ENCODE measurements at places on chromosomes 4 and X. TPM values are rescaled to one million over a fixed set of nuclear protein-coding genes. Genes with fewer than 3 reads are reported as not detected.
A peak's percentile ranks its signal among the peaks of the same experiment; 100 is the strongest.

DNA sequence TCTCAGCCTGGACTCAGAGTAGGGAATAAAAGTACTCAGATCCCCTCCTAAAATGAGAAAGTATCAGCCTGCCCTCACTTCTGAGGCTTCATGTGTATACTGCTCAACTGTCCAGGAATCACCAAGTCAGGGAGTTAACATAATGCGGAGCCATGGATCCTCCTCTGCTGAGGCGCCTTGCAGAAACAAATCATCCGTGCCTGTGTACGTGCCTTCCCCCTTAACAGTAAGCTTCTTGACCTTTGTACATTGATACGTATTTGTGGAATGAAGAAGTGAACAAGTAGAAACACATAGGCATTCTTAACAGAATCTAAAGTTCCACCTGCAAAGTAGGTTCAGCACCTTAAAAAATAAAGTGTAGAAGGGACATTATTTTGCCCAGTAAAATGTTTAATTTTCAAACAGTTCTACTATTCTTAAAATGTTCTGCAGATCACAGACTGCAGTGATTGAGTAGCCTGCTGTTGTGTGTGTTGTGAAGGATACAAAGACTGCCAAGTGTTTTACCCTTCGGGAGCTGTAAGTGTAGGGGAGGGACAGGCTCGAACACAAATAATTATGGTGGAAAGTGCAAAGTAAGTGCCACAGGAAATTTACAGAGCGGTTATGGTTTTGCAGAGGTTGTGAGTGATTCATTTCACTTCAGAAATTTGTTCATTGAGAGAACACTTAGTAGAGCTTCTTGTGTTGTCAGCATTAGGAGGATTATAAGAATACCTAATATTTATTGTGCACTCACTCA, 61.9 kb downstream of the ARHGAP10 start:
- no peak for DNase-seq

DNA sequence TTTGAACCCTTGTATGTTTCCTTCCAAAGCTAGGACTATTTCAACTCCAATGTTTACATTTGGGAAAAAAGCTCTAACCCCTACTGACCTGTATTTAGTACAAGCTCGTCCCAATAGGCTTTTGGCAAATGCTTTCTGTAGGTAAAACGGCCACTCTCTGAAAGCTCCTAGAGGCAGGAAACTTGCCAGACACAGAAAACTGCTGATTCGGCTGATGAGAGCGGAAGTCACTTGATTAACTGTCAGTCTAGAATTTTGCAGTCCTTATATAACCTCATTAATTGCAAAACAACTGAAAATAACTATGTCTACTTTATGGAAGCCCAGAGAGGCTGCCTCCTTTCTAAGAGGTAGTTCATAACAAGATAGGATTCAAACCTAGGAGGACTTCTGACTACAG, 108.1 kb downstream of the TSPAN7 start:
- DNase-seq: peak; percentile 18

SCD5 gene
- total RNA-seq: 23.6 TPM

DNA sequence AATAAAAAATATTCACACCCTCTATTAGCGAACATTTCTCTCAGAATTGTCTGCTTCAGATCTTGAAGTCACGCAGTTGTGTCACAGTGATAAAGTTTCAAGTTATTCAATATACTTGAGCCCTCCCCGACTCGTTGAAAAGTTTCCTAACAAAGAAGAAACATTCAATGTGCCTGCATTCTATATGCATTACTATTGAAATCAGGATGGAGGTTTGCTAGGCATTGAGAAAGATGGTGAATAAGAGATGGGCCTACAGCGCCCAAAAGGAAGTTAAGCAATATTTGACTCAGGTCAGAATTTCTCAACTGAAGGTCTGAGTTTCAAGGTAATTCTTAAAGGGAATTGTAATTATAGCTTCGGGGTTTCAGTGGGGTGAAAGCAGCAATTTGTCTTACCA, 6.1 kb downstream of the TCEANC start:
- no peak for DNase-seq

DNA sequence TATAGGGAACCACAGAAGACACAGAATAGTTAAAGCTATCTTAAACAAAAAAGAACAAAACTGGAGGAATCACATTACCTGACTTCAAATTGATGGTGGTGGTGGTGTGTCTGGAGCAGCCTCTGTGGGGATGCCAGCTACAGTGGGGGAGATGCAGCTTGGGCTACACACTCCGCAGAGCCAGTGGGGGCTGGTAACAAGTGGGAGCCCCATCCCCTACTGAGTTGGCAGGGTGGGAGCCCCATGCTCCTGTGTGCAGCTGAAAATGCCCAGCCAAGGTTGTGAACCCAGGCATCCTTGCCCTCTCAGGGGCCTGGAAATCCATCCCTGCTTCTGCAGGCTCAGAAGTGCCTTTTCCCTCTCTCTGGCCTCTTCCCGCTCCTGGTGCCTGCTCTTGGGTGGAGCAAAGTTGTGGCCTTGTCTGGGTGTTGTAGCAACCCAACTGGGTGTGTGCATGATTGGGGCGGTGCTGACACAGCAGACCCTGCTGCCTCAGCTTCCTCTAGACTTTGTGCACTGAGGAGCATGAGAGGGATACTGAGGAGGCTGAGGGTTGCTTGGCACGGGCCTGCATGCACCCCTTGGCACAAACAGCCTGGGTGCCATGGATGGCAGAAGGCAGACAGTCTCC, 38.9 kb downstream of the SH3BGRL start:
- DNase-seq: no peak

ARFIP1 gene
- 23.9 TPM for total RNA-seq

DNA sequence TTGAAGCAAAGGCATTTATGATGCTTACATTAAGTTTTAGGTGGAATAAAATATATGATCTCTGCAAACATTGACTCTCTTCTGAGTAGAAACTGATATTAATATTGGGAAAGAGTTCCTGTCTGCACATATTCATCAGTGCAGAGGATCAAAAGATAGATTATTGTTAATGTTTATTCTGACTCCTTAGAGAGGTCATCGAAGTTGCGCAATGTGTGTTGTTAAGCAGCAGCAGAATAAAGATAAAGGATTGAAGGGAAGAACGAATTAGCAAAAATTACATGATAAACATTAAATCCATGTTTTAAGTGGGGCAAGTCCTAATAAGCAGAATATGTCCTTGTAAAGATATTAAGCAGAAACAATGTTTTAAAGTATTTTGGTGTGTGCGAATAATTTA, 72.6 kb upstream of the MBNL3 start:
- no peak for DNase-seq

GRCh38 chr4:25817059-25817681, 45.6 kb downstream of the SEL1L3 start:
- no peak for DNase-seq

- peak; percentile 3 for DNase-seq
These were observed at the start of gene ADGRG2 for GRCh38 chrX:19121898-19122640. ADGRG2 (minus strand) TSS chrX:19122468; CDS start chrX:19068834, 53,634 bp downstream.

STEEP1 gene
- total RNA-seq: 34.4 TPM

DNA sequence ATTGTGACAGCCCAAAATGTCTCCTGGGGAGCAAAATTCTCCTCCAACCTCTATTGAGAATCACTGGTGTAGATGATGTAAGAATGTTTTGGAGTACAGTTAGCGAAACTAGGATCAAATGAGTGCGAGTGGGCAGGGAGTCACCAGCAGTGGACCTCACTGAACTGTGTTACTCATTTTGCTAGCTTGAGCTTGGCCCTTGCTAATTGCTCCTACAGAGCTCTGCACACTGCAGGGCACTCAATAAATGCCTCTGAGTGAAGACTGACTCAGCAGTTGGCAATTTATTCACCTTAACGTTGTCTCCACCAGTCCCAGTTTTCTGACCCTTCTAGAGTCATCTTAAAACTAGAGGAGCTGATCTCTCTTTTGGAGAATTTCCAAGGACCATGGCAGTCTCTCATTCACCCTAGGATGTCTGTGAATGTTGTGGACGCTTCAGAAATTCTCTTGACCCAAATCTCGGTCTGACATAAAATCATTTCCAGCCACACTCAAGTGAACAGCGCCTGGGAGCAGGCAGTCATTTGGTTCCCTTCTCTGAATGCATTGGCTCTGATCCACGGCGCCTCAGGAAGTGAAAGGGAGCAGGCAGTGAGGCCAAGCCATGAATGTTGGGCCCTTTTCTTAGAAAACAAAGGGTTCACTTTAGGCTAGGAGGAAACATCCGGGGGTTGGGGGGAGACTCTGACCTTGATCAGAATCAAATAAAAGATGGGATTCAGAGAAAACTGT, 148.1 kb downstream of the NWD2 start:
- peak; percentile 7 for DNase-seq

CXCL8 gene
- 35.7 TPM for total RNA-seq

ADH6 gene
- not detected for total RNA-seq

- no peak for DNase-seq
These were observed 41.8 kb upstream of the RLIM start for GRCh38 chrX:74656079-74656745.

DNA sequence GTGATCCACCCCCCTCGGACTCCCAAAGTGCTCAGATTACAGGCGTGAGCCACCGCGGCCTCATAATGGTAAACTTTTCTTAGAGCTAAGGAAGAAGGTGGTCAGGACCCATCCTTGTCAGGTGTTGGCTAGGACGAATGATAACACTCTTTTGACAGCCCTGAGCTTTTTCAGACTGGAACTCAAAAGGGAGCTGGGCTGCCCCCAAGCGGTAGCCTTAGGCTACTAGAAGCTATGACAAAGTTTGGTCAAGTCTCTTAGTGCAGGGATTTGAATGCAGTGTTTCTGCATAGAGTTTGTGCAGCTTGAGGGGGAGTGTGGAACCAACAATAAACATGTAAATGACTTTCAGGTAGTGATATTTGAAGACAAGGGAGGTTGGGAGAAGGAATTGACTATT, 11.8 kb upstream of the HSD17B10 start:
- peak; percentile 42 for DNase-seq

- no peak for DNase-seq
These were observed 341.1 kb downstream of the GBA3 start for GRCh38 chr4:23033796-23034195.

GRCh38 chr4:117777721-117778120, 256.6 kb upstream of the NDST3 start:
- no peak for DNase-seq
